ENCODE measurements at places on chromosomes 2 and 18. TPM values are rescaled to one million over a fixed set of nuclear protein-coding genes. Genes with fewer than 3 reads are reported as not detected.

Gene HRH4
- 0.15 TPM for total RNA-seq

Gene HOXD8
- not detected for total RNA-seq

Gene LBX2
- total RNA-seq, result 7.7 TPM

Gene CTNNA2
- total RNA-seq, result not detected

Gene AMER3
- total RNA-seq, result not detected

Gene SMYD5
- 6.0 TPM for total RNA-seq

DNA sequence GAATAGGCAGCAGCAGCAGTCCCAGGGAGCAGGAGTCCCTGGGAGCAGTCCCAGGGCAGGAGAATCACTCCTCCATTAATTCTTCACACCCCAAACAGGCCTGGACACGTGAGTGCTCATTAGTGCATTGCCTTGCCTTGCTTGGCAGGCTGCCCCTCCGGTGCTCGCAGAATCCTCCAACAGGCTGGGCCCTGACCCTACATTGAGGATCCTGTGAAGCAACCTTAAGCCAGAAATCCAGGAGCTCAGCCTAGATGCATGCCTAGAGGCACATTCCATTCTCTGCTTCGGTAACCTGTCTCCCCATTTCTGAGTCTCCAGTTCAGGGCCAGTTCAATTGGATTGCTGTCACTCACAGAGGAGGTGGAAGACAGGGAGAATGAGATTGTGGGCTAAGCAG, 97.4 kb upstream of the LRATD1 start:
- no peak for DNase-seq

- no peak for DNase-seq
Observed at GRCh38 chr2:106868275-106868674, 17.7 kb downstream of the ST6GAL2 start.
